ENCODE measurements at places on chromosomes 2 and 18.

DNA sequence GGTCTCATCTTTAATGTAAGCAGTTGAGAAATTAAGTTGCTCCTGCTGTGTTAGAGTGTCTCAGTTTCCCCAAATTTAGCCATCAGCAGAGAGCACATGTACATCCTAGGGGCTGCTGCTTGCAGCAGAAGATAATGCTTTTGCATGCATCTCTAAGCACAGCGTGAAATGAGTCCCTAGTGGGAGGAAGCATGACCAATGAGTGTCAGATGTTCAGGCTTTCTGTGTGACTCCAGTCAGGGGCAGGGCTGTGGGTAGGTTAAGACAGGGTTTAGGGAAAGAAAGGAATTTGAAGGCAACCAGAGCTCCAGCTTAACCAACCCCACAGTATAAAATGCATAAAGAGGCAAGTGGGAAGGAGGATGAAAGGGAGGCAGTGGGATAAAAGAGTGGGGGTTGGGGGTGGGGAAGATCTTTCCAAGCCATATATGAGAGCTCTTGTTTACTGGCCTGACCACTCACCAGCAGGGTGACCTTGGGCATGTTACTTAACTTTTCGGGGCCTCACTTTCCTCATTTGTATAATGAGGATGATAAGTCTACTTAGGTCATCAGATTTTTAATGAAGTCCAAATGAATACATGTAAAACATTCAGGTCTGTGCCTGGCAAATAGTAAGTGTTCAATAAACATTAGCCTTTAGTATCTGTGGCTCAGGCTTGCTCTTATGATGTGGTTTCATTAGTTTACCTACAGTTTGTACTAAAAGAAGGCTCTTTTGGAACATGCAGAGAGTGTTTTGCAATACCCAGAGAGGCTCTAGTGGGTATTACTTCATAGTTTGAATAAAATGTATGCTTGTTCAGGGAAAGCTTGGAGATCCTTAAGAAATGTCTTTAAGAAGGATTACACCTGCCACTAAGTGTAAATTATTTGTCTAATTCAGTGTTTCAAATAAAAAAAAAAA, 42.7 kb upstream of the PELI1 start:
- no peak for DNase-seq

DNA sequence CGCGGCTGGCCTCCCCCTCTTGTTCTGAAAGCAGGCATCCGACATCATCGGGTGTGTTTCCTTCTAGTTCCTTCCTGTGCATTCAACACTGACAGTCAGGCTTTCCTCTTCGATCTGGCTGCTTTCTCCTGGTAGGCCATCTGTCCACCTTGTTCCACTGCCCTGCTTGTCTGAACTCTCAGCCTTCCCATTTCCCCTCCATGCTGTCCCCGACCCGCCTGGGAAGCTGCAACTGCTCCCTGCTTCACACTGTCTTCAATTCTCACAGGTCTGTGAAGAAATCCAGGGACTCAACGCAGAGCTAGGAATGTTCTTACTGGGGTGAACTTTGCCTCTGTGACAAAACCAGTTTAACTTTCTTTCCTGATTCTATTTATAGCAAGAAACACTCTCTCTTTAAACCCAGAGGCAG, 43.0 kb downstream of the KIF3C start:
- DNase-seq: no peak

GRCh38 chr18:48715711-48716361, 177.0 kb downstream of the CTIF start:
- no peak for DNase-seq

GRCh38 chr18:63183952-63184770, 135.4 kb downstream of the BCL2 start:
- DNase-seq: no peak
